ENCODE measurements at places on chromosomes 6 and 20.

- peak overlapping the region; percentile 69 for H3K27ac ChIP-seq
Measured at GRCh38 chr6:166998256-166999144, 697 bp upstream of the CEP43 start.

GRCh38 chr20:669573-669972, 6.0 kb downstream of the SCRT2 start:
- peaks cover 22% of the 10 kb centered on the region for H3K27me3 ChIP-seq
- H3K36me3 ChIP-seq, result no peaks in the 10 kb centered on the region
- no peak for DNase-seq
- no peak overlapping the region for H3K27ac ChIP-seq
- H3K4me1 ChIP-seq, result peaks cover 2% of the 10 kb centered on the region
- no peak overlapping the region for H3K4me3 ChIP-seq

GRCh38 chr6:90894285-90895130, 307.6 kb upstream of the MAP3K7 start:
- DNase-seq, result no peak
- H3K36me3 ChIP-seq, result no peaks in the 10 kb centered on the region
- peaks cover 26% of the 10 kb centered on the region for H3K27me3 ChIP-seq
- H3K27ac ChIP-seq, result no peak overlapping the region
- no peak overlapping the region for H3K4me3 ChIP-seq

- peaks cover 41% of the 10 kb centered on the region for H3K27me3 ChIP-seq
- H3K36me3 ChIP-seq, result no peaks in the 10 kb centered on the region
- no peak for DNase-seq
- no peak overlapping the region for H3K27ac ChIP-seq
- H3K4me1 ChIP-seq, result no peaks in the 10 kb centered on the region
- H3K4me3 ChIP-seq, result no peak overlapping the region
Measured at GRCh38 chr6:156396068-156396771, 381.0 kb upstream of the ARID1B start.

DNA sequence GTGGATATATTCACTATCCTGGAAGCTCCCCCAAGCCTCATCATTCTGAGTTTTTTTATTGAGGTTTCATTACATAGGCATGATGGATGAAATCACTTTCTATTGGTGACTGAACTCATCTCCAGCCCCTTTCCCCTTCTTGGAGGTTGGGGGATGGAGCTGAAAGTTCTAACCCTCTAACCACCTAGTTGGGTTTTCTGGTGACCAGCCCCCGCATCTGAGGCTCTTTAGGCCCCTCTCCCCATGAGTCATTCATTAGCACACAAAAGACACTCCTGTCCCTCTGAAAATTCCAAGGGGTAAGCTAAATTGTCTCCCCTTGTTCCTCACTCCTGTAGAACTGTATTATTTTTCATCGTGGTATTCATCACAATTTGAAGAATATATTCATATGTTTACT, 33.3 kb downstream of the GFRA4 start:
- H3K4me1 ChIP-seq, result no peaks in the 10 kb centered on the region
- no peaks in the 10 kb centered on the region for H3K27me3 ChIP-seq
- no peak overlapping the region for H3K27ac ChIP-seq
- H3K36me3 ChIP-seq, result peaks cover 26% of the 10 kb centered on the region
- H3K4me3 ChIP-seq, result no peak overlapping the region

GRCh38 chr6:111970426-111970825, 83.5 kb upstream of the CCN6 start:
- H3K27me3 ChIP-seq, result no peaks in the 10 kb centered on the region
- no peaks in the 10 kb centered on the region for H3K36me3 ChIP-seq
- DNase-seq, result no peak
- peaks cover 21% of the 10 kb centered on the region for H3K4me1 ChIP-seq
- no peak overlapping the region for H3K27ac ChIP-seq
- H3K4me3 ChIP-seq, result no peak overlapping the region

DNA sequence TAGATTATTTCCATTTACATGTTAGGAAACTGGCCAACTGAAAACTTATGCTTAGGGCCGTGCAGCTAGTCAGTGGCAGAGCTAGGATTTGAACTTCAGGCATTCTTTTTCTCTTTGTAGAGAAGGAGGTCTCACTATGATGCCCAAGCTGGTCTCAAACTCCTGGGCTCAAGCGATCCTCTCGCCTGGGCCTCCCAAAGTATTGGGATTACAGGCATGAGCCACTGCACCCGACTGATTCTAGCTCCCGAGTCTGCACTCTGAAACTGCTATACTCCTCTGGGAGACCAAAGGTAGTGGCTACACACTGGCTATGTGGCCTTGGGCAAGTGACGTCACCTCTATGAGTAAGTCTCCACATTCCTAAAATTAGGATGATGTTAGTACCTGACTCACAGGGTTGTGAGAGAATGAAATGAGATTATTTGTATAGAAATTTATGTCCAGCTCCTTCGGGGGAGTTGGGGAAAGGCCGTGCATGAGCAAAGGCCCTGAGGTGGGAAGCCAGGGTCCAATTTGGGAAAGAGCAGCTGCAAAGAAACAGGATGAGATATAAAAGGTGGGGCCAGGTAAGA, 6.4 kb downstream of the PLTP start:
- no peak overlapping the region for H3K4me3 ChIP-seq
- H3K27ac ChIP-seq, result no peak overlapping the region
- no peak for DNase-seq
- H3K36me3 ChIP-seq, result peaks cover 22% of the 10 kb centered on the region
- H3K27me3 ChIP-seq, result no peaks in the 10 kb centered on the region
- peaks cover 7% of the 10 kb centered on the region for H3K4me1 ChIP-seq

DNA sequence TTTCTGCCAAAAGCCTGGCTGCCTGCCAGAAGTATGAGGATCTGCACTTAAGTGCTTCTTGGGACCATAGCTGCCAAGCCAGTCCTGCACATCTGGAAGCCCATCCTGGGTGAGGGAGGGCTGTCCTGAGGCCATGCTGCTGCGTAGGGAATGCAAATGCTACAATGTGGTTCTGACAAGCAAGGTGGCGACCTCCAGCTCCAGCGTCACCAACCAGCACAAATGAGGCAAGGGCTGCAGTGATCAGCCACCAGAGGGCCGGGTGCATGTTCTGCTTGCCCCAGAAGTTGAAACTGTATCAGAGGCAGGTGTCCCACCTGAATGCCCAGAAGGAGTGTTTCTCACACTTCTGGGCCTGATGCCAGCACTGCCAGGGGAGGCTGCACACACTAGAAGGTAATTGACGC, 99.1 kb upstream of the KCNQ5 start:
- DNase-seq, result no peak
- H3K4me3 ChIP-seq, result no peak overlapping the region
- H3K27ac ChIP-seq, result no peak overlapping the region
- H3K4me1 ChIP-seq, result peaks cover 1% of the 10 kb centered on the region
- no peaks in the 10 kb centered on the region for H3K36me3 ChIP-seq

DNA sequence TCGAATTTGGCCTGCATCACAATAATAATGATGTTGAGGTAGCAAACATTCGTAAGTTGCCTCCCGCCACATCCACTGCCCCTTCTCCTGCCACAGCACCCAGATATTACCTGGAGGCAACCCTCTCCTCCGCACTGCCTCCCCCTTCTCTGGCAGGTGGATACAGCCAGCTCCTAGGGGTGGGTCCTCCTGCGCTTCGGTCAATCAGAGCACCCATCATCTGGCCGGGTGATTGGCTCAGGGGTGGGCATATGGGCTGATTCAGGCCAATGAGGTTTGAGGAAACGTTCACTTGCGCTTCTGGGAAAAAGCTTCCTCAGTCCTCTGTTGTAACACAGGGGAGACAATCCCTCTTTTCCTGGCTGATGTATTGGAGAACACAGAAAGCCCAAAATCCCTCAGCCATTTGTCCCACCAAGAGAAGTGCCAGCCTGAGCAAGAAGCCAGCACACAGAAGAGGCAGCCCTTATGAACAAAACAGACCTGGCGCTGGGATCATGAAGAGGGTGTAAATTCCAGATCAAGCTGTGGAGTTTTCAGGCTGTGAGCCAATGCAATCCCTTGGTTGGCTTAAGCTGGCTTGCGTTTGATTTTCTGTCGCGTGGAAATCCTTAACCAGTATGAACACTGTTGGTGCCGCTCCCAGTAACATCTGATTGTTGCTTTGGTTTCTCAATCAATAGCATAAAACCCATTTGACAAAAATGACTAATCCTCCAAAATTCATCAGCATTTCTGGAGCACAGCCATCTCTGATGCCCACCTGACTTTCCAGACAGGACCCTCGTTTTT, 82.2 kb downstream of the PRDM1 start:
- no peaks in the 10 kb centered on the region for H3K27me3 ChIP-seq
- no peaks in the 10 kb centered on the region for H3K36me3 ChIP-seq
- no peak overlapping the region for H3K27ac ChIP-seq
- no peak overlapping the region for H3K4me3 ChIP-seq

DNA sequence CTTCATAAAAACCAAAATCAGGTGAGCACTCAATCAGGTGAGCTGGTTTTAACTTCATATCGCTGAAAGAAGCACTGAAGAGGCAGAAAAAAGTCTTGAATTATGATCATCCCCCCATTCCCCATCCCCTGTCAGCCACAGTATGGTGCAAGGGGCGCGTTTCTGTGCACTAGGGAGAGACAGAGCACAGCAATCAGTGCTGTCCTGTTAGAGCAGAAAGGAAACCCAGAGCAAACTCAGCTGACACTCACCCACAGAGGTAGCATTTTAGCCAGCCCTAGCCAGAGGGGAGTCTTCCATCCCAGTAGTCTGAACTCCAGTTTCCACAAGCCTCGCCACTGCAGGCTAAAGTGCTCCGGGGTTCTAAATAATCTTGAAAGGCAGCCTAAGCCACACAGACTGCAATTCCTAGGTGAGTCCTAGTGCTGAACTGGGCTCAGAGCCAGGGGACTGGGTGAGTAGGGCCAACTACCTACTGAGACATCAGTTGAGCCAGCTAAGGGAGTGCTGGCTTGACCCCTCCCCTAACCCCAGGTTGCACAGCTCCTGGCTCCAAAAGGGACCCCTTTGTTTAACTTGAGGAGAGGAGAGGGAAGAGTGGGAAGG, 1352.6 kb upstream of the GJE1 start:
- H3K27ac ChIP-seq, result no peak overlapping the region
- H3K27me3 ChIP-seq, result no peaks in the 10 kb centered on the region
- H3K4me3 ChIP-seq, result no peak overlapping the region
- no peaks in the 10 kb centered on the region for H3K36me3 ChIP-seq
- no peak for DNase-seq
- peaks cover 10% of the 10 kb centered on the region for H3K4me1 ChIP-seq

DNA sequence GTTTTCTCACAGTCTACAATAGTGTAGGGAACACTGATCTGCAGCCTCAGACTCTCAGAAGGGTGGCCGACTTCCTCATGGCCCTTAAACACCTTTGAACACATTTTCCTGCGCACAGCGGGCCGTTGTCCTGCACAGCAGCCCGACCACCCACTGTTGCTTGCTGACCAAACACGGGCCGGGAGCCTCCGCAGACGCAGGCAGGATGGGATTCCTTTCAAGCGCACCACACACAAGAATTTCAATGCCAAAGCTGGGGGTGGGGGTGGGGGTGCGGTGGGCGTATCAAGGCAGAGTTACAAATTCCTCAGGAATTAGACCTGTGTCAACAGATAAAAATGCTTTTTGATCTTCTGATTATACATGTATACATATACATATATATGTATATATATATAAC, 74.5 kb downstream of the HUS1B start:
- H3K36me3 ChIP-seq, result peaks cover 2% of the 10 kb centered on the region
- H3K27ac ChIP-seq, result peak overlapping the region; percentile 31
- no peaks in the 10 kb centered on the region for H3K27me3 ChIP-seq
- H3K4me3 ChIP-seq, result no peak overlapping the region
- no peak for DNase-seq

- peaks cover 43% of the 10 kb centered on the region for H3K4me1 ChIP-seq
- DNase-seq, result no peak
- H3K27me3 ChIP-seq, result no peaks in the 10 kb centered on the region
- peak overlapping the region; percentile 90 for H3K27ac ChIP-seq
- H3K36me3 ChIP-seq, result no peaks in the 10 kb centered on the region
- peak overlapping the region; percentile 60 for H3K4me3 ChIP-seq
Measured at GRCh38 chr6:104613416-104614001, 246.2 kb downstream of the HACE1 start.

GRCh38 chr20:62935204-62935967, 2.6 kb upstream of the GID8 start:
- peaks cover 25% of the 10 kb centered on the region for H3K4me1 ChIP-seq
- no peaks in the 10 kb centered on the region for H3K36me3 ChIP-seq
- no peak for DNase-seq
- H3K4me3 ChIP-seq, result no peak overlapping the region
- H3K27ac ChIP-seq, result no peak overlapping the region

DNA sequence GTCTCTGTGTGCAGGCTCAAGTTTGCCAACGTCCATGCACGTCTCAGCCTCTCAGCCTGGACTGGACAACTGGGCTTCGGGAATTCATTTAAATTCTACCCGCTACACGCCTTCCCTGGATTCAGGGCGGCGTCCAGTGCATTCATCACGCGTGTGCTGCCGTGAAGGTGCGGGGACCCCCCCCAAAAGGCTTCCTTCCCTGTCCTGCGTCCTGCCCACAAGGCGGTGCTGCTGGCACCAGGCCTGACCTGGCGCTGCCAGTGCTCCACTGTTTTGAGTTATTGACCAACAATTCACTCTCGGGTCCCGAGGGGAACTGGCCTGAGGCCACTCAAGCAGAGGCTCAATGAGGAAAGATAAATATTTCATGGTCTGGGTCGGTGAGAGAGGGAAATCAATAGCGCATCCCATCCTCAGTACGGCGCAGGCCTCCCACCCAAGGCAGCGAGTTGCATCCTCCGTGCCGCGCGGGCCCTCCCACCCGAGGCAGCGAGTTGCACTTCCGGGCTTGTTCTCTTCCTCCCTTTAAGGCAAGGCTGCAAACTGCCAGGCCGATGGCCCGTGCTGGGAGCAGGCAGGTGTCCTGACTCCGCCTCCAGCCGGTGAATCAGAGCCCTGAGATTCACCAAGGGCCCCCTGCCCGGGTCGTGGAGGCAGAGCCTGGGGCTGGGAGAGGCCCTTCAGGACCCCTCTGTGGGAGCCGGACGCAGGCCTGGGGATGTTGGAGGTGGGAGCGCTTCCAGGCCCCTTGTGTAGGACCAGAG, 22.8 kb upstream of the BHLHE23 start:
- H3K4me1 ChIP-seq, result no peaks in the 10 kb centered on the region
- DNase-seq, result no peak
- peaks cover 16% of the 10 kb centered on the region for H3K27me3 ChIP-seq
- no peak overlapping the region for H3K27ac ChIP-seq
- no peak overlapping the region for H3K4me3 ChIP-seq

- H3K4me3 ChIP-seq, result no peak overlapping the region
- DNase-seq, result no peak
- H3K4me1 ChIP-seq, result no peaks in the 10 kb centered on the region
- no peak overlapping the region for H3K27ac ChIP-seq
Measured at GRCh38 chr20:36644706-36645095, 1.3 kb downstream of the SLA2 start.

- H3K4me3 ChIP-seq, result no peak overlapping the region
- no peaks in the 10 kb centered on the region for H3K36me3 ChIP-seq
- H3K27me3 ChIP-seq, result no peaks in the 10 kb centered on the region
Measured at GRCh38 chr20:32626859-32627636, 41.9 kb upstream of the NOL4L start.
